Ureter (tissue), 1 donor: ENCODE measurements at places on chromosomes 6 and 20. TPM values are rescaled to one million over a fixed set of nuclear protein-coding genes. Genes with fewer than 3 reads are reported as not detected.
A peak's percentile ranks its signal among the peaks of the same experiment; 100 is the strongest.

TGM3 gene
- not detected for total RNA-seq

PDE7B gene
- total RNA-seq: 18.4 TPM

PTCRA gene
- total RNA-seq: 0.55 TPM

DNA sequence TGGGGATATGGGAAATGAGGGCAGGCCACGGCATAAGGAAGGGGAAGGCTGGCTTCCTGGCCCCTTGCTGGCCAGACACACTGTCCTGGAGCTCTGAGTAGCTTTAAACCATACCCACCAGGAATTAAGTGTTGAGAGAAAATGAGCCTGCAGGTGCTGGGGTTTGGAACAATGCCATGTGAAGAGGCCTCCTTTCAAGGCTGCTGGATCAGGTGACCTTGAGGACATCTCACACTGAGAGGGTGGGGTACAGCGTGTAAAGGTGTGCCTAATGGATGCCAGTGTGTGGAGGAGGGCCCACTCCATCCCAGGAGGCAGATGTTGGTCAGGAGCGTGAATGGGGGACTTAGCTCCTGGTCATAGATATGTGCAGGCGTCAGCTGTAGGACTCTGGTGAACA is 74.8 kb upstream of the MLN start:
- DNase-seq: no peak

DNA sequence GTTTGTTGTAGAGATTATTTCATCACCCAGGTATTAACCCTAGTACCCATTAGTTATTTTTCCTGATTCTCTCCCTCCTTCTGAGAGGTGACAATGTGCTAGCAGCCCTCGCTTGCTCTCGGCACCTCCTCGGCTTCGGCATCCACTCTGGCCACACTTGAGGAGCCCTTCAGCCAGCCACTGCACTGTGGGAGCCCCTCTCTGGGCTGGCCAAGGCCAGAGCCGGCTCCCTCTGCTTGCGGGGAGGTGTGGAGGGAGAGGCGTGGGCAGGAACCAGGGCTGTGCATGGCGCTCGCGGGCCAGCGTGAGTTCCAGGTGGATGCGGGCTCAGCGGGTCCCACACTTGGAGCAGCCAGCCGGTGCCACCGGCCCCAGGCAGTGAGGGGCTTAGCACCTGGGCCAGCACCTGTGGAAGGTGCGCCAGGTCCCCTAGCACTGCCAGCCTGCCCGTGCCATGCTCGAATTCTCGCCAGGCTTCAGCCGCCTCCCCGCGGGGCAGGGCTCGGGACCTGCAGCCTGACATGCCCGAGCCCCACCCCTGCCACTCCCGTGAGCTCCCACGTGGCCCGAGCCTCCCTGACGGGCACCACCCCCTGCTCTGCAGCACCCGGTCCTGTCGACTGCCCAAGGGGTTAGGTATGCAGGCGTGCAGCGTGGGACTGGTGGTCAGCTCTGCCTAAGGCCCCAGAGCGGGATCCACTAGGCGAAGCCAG is 221.9 kb downstream of the WDR27 start:
- DNase-seq: no peak

DNA sequence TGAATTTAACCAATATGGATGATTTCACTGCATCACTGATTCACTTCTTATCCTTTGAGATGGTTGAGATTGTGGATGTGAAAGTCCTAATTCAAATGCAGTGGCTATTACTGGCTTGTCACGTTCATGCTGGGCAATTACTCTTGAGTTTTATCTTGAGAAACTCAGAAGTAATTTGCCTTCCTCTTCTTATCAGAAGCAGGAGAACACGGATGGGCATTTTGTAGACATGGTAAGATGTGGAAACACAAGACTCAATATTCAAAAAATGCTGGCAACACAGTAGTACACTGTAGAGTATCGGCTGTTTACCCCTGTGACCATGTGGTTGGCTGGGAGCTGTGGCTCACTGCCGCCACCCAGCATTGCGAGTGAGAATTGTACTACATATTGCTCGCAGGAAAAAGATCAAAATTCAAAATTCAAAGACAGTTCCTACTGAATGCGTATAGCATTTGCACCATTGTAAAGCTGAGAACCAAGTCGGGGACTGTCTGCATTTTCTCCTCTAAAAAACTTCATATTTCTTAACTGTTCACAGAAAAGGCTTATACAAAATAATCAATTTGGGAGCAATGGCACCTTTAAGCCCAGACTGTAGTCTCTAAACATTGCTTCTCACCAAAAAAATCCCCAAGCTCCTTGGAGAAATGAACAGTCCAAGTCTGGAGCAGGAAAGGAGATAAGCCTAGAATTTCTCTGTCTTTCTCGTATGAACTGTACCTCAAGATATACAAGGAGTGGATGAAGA is 61.9 kb upstream of the ELOVL5 start:
- DNase-seq: no peak

DNA sequence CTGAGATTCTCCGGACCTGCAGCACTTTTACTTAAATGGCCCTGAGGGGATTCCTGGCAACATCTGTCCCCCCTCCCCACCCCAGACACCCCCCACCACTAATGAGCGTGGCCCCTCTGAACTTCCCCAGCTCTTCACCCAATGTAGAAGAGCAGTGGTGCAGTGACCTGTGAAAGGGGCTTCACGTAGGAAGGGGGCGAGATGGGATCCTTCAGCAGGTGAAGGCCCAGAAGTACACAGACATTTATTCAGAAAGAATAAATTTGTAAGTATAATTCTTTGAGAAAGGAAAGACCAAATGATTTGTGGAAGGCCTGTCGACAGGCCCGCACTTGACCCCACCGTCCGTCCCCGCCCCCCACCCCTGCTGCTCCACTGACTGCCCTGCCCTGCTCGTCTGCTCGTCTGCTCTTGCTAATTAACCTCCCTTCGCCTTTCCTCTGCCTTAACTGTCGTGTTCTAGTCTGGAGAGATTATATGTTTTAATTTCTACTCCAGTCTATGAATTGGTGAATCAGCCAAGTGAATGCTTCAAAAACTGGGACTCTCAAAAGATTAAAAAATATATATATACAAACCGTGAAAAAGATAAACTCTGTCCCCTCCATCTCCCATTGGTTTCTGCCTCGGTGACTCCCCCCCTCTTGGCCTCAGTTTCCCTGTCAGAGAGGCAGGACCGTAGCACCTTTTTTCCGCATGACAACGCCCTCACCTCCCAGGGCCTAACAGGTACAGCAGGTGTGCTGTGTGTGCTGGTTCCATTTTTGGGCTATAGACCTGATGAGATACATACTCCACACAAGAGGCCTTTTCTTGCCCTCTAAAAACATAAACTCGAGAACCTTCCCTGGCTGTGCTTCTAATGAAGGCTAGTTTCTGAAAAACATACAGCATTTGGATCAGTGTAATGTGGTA is 49.2 kb downstream of the GNAS start:
- DNase-seq: no peak

- DNase-seq: peak; percentile 51
These were observed 78.3 kb upstream of the CTNNBL1 start for GRCh38 chr20:37615340-37616109.

- no peak for DNase-seq
These were observed 19.7 kb upstream of the GSTA4 start for GRCh38 chr6:53014744-53015143.
